Activated T-cell treated with anti-CD3 and anti-CD28 coated beads, Interleukin-2, amount 50 U/mL, for 72 hours (primary cell): ENCODE measurements at places on chromosomes 5 and 9.

GRCh38 chr9:113315231-113315630 is 12.1 kb upstream of the RNF183 start:
- DNase-seq = no peak

DNA sequence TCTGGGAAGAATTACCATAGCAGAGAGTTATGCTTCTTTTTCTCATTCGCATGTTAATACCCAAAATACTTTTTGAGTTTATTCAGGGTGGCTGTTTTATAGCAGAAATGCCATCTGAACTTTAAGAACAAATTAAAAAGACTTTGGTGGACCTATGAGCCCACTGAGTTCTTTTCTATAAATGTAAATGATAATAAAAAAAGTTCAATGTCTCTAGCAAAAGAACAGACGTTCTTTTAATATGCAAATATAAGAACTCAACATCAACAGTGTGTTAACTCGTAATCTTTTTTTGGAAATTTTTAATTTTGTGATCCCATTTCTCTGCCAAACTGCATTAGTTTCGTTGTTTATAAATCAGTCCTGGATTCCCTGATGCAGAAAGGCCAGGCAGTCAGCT is 1283.0 kb upstream of the NUDT12 start:
- no peak for DNase-seq

- no peak for DNase-seq
Measured at GRCh38 chr5:31827867-31828266, 188.9 kb downstream of the PDZD2 start.

DNA sequence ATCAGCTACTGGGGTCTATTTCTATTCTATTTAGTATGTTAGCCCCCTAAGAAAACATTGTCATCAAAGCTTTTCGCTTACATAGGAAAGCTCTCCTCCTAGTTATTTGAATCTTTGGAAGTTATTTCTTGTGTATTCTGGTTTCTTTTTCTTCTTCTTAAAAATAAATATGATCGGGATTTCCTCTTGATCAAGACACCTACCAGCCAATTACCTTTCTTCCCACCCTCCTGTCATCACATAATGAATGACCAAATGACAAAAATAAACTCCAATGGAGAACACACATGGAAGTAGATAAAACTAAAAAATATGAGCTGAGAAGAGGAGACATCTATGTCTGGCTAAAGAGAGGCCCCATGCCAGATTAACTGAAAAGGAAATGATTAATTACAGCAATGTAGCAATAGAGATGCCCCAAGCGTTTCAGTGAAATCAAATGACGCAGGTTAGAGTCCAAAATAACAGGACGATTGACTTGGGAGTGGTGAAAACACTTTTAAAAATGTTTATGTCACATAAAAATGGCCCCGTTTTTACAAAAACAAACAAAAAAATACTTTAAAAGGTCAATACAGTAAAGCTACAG is 59.5 kb upstream of the PCSK1 start:
- no peak for DNase-seq

DNA sequence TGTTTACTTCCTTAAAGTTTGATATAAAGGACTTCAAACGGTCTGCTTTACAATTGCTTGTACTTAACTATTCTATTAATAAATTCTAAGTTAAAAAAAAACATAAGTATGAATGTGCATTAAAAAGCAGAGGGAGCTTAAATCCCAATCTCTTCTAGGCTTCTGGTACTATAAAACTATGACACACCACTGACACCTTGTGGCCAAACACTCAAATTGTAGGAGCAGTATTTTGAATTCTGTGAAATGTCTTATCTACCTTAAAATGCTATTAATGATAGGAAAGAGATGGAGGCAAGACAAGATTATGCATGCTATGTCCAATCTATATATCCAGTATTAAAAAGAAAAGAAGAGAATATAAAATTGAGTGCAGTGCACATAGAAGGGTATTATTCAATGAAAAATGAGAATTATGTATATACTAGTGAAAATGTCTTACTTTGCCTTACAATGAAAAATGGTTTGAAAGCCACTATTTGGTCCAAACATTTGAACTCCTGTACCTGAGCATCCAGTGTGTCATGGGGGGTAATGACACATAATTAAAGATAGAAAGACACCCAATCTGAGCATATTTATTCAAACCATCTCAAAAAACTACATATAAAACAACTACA is 87.6 kb downstream of the ERP44 start:
- peak; percentile 49 for DNase-seq

- no peak for DNase-seq
Measured at GRCh38 chr5:17443333-17444130, 54.5 kb upstream of the TAF11L2 start.

- no peak for DNase-seq
Measured at GRCh38 chr5:3006526-3006925, 255.0 kb upstream of the IRX2 start.

GRCh38 chr9:108439947-108440346 is 415.8 kb downstream of the ACTL7B start:
- DNase-seq = no peak

DNA sequence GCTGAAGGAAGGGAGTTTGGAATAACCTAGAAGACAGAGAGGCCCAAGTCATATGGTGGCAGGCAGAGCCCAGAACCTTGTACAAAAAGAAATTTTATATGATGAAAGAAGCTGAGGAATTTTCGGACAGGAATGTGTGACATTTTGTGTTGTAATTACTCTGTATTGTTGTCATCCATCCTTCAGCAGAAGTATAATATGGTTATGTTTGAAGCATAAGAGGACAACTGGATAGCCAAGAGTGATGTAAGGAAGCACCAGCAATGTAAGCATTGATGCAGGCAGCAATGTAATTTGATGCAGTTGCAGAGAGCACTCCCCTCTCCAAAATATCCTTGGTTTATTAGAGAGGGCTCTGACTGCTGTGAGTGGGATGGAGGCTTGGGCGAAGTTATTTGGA is 19.1 kb upstream of the SNX2 start:
- DNase-seq = no peak

GRCh38 chr5:30981576-30981975 is 211.9 kb upstream of the CDH6 start:
- no peak for DNase-seq

GRCh38 chr5:81398741-81399140 is 4.8 kb upstream of the ACOT12 start:
- no peak for DNase-seq

DNA sequence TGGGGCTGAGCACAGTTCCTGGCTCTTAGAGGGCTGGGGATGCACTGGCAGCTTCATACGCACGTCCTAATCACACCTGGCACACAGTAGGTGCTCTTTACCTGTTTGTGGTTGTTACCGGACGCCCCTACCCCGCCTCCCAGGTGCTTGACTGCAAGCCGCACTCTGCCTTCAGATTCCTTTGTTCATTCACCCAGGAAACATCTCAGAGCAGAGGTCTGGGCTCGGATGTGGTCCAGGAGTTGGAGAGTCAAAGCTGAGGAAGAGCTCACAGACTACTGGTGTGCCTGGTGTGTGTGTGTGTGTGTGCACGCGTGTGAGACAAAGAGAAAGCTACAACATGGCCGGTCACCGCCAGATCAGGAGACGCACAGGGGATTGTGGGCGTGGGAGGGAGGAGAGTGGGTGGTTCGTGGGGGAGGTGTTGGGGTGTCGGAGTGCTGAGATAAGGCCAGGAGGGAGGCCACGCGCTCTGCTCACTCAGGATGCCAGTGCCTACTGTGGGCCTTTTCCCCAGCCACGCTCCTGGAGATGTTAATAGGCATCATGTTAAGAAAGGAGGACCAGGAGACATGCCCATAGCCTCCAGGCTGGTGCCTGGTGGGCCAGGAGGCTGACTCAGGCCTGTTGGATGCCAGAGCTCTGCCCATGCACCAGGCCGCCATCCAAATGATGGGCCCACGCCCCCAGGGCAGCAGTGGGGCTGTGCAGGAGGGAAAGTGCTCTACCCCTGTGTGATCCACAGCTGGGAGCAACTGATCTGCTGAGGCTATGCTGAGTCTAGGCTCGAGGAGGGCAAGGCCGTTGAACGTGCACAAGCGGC is 39.9 kb downstream of the CRB2 start:
- no peak for DNase-seq

GRCh38 chr9:119221276-119221675 is 148.0 kb downstream of the BRINP1 start:
- no peak for DNase-seq

GRCh38 chr9:138052322-138052615 is 174.7 kb downstream of the CACNA1B start:
- no peak for DNase-seq

DNA sequence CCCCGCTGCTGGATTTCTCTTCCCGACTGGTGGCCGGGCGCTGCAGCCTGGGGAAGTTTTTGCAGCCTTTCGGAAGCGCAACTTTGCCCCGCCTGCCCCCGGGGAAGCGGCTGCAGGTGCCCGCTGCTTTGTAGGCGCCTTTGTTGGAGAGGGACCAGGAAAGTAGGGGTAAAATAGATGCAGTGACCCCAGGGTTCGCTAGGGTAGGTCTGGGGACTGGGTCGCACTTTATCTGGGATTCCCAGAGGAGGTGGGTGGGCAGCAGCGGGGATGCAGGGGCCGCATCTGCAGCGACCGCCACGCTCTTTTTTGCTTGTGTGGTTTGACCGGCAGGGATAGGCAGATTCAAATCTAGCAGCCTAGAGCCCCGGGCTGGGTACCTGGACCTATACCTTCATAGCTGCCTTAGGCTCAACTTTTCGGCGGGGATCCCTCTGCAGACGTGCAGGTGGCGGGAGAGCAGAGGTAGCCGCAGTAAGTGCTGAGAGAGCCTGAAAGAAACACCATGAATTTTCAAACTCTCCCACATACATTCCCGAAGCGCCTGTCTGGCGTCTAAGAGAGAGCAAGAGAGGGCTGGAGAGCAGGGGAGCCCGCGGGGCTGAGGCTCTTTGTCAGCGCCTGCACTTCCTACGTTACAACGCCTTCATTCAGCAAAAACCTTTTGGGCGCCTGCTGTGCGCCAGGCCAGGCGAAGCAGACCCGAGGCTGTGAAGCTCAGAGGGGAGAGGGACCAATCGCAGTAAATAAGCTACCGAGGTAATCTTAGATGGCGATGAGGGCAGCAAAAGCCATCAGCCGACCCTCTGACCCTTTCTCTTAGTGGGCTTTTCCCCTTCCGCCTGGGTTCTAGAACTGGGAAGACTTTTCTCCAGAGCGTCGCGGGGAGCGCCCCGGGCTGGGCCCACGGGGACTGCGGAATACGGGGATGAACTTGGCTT is 642 bp downstream of the SV2C start:
- peak; percentile 45 for DNase-seq

DNA sequence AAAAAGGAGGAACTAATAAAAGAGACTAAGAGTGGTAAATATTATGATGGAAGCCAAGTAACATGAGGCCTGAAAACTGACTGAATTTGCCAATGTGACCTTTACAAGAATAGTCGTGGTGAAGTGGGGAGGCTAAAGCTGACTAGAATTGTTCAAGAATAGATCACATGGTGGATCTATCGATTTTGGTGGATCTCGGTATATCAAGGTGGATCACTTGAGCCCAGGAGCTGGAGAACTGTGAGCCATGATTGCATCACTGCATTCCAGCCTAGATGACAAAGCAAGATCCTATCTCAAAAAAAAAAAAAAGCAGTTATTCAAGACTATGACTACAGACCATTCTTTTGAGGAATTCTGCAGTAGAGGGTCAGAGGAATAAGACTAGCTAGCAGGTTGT is 15.1 kb downstream of the ERMP1 start:
- no peak for DNase-seq

DNA sequence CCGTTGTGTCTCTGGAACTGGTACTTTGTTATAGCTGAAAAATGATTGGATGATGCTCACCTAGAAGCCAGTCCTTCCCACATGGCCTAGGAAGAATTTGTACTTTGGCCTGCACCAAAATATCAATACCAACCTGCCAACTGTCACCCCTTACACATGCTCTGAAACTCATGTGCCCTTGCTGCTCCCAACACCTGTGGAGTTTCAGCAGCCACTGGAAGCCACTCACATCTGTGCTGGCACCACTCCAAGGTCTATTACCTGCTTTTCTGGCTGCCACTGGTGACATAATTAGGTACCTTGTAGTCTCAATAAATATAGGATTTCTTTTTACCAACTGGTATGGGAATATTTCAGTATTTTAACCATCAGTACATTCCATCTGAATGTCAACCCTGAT is 363.6 kb downstream of the SH3GL2 start:
- DNase-seq = no peak

DNA sequence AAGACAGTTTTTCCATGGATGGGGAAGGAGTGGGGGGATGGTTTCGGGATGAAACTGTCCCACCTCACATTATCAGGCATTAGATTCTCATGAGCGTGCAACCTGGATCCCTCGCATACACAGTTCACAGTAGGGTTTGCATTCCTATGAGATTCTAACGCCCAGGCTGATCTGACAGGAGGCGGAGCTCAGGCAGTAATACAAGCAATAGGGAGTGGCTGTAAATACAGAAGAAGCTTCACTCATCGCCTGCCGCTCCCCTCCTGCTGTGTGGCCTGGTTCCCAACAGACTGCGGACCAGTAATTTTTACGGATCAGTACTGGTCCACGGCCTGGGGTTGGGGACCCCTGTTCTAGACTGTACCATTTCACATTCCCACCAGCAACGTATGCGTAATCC is 68.3 kb upstream of the OTULINL start:
- DNase-seq = no peak

GRCh38 chr5:86977190-86977589 is 290.5 kb upstream of the RASA1 start:
- DNase-seq = no peak

- DNase-seq = peak; percentile 54
Measured at GRCh38 chr9:110626101-110626829, 42.3 kb upstream of the MUSK start.

- DNase-seq = no peak
Measured at GRCh38 chr5:105817914-105818313, 1852.8 kb downstream of the EFNA5 start.

GRCh38 chr9:34571481-34571810 is 18.1 kb downstream of the CNTFR start:
- no peak for DNase-seq

- no peak for DNase-seq
Measured at GRCh38 chr5:155125551-155126095, 112.1 kb downstream of the KIF4B start.

GRCh38 chr5:160262151-160263074 is 33.1 kb downstream of the FABP6 start:
- no peak for DNase-seq

DNA sequence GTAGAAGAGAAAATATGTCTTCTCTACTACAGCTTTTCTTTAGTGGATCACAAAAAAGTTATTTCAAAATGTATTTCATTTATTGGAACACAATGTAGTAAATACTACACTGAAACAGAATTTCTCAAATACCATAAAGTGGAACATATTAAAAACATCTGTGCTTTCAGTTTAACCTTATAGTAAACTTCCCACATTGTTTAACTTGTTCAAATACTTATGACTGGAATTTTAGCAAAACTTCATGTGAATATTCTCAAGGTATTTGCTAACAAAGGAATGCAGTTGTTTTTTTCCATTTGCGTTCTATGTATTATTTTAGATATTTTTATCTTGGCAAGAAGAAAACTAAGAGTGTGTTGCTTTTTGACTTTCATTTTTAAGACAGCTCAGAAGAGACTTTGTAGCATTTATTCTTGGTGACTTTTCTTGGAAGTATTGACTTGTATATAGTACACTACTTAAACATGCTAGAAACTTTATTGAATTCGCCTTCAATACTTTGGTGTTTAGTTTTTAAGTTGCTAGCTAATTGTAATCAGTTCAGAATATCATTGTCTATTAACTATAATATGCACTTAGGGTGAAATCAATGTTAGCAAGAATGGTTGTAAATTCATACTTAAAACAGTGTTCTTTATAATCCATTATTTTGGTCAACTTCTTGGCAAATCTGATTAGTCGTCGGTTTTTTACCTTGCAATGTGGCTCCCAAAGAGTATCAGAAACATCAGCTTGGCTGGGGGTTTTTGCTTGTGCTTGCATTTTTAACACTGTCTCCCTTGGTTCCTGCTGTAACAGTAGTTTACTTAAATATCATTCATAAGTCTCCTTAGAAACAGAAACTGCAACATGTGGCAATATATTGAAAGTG is 5.0 kb upstream of the RHOBTB3 start:
- no peak for DNase-seq
